SJSA1 (cell line): ENCODE measurements at places on chromosomes 5 and 9. TPM values are rescaled to one million over a fixed set of nuclear protein-coding genes. Genes with fewer than 3 reads are reported as not detected.
A peak's percentile ranks its signal among the peaks of the same experiment; 100 is the strongest.

- DNase-seq = no peak
Observed at GRCh38 chr9:110255034-110255462, 1.3 kb downstream of the TXN start.

DNA sequence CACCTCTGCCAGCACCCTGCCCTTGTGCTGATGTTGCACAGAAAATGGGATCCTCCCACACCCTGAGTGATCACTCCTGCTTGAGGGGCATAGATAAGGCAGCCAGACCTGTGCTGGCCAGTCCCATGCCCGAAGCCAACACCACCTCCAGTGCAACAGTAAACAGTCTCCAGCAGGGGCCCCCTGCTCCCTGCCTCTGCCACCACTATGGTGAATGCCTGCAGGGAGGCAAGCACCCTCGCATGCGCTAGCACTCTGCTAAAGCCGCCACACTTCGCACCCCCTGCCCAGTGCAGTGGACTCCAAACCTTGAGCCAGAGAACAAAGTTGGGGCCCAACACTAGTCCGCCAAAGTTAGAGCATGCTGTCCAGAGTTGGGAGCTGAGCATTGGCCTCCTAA is 118.7 kb downstream of the PJA2 start:
- DNase-seq = no peak

- no peak for DNase-seq
Observed at GRCh38 chr5:52531105-52531504, 256.6 kb upstream of the ITGA1 start.

The GARIN3 gene
- total RNA-seq = not detected in 2 replicates

DNA sequence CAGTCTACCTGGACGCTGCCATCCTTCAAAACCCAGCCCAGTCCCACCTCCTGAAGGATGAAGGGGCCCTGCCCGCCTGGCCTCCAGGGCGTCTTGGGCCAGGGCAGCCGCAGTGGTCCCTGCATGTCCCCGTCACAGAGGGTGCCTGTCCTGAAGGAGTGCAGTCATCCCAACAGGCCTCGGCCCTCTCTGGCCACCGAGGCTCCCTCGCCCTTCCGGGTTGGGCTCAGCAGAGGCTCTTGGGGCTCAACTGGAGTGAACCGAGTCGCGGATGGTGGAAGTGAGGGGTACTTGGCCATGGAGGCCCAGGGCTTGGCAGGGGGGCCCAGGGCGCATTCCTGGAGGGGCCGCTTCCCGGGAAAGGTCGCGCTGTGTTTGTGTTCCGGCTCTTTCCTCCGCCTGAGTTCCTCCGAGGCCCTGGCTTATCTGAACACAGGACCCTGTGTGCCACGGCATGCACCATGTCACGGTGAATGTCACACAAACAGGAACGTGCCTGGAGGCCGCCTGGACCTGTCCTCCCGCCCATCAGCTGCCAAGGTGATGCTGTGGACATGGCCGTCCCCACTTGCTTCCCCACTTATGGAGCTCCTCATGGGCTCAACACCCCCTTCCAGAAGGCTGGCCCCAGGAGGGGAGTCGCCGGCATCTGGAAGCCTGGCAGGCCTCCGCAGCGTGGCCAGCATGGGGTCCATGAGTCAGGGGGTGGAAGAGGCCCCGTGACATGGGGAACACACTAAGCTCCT is 25.7 kb upstream of the OBP2B start:
- DNase-seq = no peak

GRCh38 chr9:126524353-126525077 is 89.2 kb upstream of the LMX1B start:
- DNase-seq = no peak

DNA sequence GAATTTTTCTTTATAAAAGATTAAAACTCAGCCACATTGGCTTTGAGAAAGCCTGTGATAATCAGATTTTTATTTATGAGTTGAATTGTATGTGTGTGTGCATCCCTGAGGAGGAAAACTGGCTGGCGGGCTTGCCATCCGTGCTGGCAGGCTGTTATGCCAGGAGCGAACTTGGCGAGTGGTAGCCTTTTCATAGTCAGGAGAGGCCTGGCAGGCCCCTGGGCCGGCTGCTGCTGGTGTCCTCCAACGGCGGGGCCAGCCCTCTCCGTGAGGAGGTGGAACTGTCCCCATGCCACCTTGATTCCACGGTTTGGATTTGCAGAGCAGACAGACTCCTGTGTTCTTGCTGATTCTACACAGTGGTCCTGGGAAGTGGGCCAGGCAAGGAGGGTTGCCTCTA is 43.3 kb downstream of the ZNF618 start:
- peak; percentile 19 for DNase-seq

DNA sequence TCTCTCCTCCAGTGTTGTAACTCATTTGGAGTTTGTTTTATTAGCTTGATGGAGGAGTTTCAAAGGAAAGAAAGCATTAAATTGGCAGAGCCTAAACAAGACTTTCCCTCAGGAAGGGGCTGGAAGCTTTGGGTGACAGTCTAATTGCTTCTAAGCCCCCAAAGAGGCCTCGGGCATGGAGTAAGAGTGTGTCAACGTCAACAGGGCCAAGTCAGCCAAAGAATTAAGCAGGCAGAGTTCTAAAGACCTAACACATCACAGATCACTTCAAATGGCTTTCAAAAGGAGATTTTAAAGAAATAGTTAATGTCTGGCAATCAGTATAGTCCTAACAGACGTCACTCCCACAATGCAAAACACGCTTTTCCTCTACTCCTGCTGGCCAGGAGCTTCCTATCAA is 234.5 kb downstream of the EFNA5 start:
- no peak for DNase-seq

GRCh38 chr9:4873066-4873465 is 80.3 kb downstream of the RCL1 start:
- no peak for DNase-seq

DNA sequence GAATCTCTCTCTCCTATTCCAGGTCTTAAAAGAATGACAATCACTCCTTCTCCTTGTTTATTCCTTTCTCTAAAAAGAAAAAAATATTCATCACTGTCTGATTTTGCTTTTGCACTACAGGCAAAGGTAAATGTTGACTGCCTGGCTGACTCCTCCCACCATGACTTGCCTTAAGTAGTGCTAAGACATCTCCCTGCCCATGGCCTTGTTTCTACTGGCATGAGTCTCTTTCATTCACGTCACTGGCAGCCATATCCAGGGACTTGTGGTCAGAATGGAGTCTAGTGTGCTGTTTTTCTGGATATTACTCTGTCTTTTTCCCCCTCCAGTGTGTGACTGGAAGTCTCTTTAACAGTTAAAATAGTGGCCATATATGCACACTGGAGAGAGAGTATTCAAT is 522.9 kb upstream of the DAB2 start:
- no peak for DNase-seq

GRCh38 chr5:87246061-87246460 is 21.6 kb upstream of the RASA1 start:
- no peak for DNase-seq

The MAP3K1 gene
- total RNA-seq = 11.8 and 18.8 TPM in 2 replicates

DNA sequence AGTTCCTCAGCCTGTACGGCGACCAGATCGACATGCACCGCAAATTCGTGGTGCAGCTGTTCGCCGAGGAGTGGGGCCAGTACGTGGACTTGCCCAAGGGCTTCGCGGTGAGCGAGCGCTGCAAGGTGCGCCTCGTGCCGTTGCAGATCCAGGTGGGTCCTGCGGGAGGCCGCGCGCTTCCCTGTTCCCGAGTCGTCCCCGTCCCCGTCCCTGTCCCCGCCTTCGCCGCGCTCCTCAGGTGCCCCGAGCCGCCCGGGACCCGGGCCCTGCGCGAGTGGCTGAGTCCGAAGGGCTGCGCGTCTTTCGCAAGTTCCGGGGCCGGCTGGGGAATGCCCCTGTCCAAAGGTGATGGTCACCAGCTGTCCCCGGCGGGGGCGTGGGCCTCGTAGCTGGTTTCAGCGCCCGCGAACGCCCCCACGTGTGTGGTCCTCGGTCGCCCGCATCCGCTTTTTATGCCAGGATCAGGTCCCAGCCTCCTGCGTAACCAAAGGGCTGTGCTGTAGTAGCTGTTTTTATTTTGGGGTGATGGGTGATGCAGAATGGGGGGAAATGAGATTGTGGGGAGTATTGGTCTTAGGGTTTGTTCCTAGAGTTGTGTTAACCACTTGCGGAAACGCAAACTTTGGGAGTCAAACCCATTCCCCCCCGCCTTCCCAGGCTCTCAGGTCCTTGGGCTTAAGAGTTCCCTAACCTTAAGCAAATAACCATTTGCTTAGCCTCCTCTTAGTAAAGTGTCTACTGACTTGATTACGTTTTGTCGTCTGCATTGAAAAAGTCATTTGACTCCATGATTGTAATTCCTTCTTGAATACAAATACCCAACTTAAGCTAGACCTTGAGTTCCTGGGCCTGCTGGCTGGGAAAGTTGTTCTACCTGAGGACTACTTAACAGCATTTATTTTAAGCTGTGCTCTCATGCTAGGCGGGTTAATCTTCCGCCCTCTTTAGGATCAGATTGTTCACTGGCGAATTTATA is 663 bp downstream of the ISOC1 start:
- peak; percentile 78 for DNase-seq

GRCh38 chr9:95854386-95855020 is 21.0 kb upstream of the ERCC6L2 start:
- peak; percentile 48 for DNase-seq

The IL9 gene
- not detected in 2 replicates for total RNA-seq

- DNase-seq = no peak
Observed at GRCh38 chr5:134969166-134969565, 1.5 kb downstream of the CATSPER3 start.

DNA sequence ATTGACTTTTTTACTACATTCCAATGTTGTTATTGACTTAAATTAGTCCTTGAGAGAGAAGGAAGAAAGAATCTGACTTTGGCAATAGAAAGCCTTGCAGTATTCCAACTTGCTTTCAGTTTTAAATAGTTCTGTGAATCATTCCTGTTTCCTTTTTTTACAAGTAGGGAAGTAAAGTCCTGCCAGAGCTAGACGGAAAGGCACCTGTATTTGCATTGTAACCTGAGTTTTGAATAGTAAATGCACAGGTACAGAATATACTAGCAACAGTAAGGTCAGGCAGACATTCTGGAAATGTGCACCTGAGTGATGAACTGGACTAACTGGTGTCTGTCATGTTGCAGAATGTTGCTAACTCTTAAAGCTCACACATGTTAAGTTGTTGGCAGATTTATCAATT is 100.9 kb downstream of the PRKACG start:
- no peak for DNase-seq

The RPS23 gene
- 2,948 and 3,917 TPM in 2 replicates for total RNA-seq

DNA sequence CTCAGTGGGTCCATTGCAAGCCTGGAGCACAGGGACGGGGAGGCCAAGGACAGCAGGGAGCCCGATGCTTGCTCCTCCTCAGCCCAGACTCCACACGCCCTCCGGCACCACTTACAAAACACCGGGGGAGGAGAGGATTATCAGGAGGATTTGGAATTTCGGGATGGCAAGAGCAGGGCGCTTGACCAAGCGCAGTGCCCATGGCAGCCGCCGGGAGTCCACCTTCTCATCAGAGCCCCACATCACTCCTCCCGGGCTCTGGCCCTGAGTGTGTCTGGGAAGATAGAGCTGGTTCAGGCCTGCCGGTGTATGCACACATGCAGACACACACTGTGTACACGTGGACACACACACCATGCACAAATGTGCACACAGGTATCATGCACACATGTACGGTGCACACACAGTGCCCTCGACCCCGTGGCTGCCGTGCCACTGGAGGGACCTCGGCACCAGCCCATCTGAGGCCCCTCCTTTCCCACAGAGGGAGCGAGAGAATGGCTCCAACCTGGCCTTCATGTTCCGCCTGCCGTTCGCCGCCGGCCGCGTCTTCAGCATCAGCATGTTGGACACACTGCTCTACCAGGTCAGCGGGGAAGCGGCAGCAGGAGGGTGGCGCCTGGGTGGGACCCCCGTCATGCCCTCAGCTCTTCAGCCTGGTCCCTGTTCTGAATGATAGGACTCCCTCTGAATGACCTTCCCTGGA is 81.7 kb downstream of the KCNT1 start:
- no peak for DNase-seq

DNA sequence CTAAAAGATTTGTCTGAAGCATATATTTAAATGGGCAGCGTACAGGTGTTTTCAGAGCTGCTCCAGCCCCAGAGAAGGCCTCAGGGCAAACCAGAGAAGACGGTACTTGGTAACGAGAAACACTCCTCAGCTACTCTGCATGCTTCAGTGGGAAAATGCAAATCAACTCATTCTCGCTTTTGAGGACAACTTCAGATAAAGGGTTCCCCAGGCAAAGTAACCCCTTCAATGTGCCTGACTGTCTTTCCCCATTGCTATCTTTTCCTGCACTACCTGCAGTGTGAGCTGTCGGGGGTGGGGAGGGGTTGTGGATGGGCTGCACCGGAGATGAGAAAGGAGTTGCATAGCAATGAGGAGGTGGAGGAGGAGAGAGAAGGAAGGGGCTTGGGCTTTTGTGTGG is 339.7 kb upstream of the CLINT1 start:
- DNase-seq = no peak

- no peak for DNase-seq
Observed at GRCh38 chr9:136544548-136544963, 1.3 kb downstream of the NOTCH1 start.

The QRFP gene
- total RNA-seq = not detected in 2 replicates

The FST gene
- total RNA-seq = 7.3 and 11.5 TPM in 2 replicates

DNA sequence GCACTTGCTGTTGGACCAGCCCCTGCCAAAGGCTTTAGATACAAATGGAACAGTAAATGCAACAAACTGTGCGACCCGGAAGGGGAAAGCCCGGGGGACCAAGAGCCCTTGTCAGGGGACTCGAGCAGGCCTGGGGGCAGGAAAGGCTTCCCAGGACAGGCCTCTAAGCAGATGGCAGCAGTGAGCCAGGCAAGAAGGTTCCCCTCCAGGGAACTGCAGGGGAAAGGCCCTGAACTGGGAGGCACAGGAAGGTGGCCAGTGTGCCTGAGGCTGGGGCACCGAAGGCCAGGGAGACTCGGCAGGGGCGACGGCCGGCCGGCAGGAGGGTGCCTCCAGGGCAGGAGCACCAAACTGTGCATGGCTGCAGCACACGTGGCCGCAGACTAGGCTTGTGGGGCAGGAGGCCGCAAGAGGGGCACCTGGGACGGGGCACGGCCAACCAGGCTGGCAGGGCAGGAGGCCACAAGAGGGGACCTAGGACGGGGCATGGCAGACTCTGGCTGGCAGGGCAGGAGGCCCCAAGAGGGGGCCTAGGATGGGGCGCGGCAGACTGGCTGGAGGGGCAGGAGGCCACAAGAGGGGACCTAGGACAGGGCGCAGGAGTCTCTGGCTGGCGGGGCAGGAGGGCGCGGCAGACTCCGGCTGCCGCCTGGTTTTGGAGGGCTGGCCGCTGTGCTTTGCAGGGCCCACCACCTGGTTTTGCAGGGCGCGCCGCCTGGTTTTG is 10.0 kb downstream of the VAV2 start:
- DNase-seq = peak; percentile 42

GRCh38 chr5:58410441-58410840 is 49.4 kb downstream of the PLK2 start:
- no peak for DNase-seq

The OTP gene
- not detected in 2 replicates for total RNA-seq

The PCDHGC5 gene
- 0.21 TPM in 1 of 2 replicates, not detected in the other for total RNA-seq
